Activated T-cell treated with anti-CD3 and anti-CD28 coated beads, Interleukin-2, amount 50 U/mL, for 1 hour (primary cell): ENCODE measurements at places on chromosomes 7 and 10.

GRCh38 chr7:98115746-98116525 lies 9.3 kb downstream of the LMTK2 start:
- no peak for DNase-seq

DNA sequence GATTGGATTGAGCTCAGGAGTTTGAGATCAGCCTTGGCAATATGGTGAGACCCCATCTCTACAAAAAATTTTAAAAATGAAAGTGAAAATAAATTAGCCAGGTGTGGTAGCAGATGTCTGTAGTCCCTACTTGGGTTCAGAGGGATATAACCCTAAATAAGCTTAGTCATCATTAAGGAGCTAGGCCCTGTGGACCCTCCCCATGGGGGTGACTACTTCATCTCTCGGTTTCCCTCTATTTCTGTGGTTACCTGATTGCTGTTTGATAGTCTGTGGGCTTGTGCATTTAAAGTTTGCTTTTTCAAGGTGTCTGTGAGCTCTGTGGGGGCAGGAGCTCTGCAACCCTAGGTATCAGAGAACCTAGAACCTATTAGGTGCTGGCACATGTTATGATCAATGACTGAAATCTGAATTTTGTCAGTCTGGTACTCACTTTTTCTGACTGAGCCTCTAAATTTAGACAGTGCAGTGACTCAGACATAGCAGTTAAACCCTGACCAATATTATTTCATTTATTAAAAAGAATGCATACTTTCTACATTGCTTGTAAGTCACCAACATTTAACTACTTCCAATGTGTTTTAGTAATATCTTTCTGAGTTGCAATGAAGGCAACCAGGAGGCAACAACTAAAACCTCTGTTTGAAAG lies 8.1 kb upstream of the CUZD1 start:
- DNase-seq = no peak

DNA sequence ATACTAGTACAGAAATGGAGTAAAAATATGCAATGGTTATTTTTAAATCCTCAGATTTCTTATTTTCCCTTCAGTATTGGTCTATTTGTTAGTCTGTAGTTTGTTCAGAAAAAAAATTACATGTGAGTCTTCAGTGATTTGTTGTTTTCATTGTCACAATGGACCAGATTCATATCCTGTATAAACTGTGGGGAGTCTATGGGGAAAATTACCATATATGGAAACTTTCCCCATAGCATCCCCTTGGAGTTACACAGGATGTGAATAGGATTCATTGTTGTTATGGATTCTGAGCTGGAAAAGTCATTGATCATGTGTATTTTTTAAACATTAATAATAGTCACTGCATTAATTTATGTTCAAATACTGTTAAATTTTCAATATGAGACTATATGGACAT lies 72.6 kb downstream of the ST7 start:
- no peak for DNase-seq

DNA sequence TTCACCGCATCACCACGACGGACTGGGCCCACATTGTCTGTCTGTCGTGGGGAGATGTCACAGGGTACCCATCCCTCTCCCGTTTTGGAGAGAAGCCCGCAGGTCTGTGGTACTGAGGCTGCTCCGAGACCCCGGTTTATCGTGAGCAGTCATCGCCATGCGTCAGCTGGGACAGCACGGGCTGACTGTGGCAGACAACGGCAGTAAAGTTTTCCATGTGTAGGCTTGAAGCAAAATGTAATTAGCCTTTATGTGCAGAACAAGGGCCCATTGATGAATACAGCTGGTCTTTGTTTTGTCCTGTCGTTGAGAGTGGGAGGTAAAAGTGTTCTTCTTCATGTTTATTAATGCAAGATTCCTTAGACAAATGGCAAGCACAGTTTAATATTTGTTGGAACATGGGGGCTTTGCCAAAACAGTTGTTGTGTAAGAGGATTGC lies 167.4 kb upstream of the SH2B2 start:
- no peak for DNase-seq

GRCh38 chr10:88783724-88784123 lies 18.8 kb upstream of the LIPM start:
- no peak for DNase-seq

- DNase-seq = no peak
These were observed 242.9 kb downstream of the PTEN start for GRCh38 chr10:88106366-88106765.

GRCh38 chr7:95527033-95527775 lies 41.5 kb downstream of the ASB4 start:
- no peak for DNase-seq

- DNase-seq = peak; percentile 31
These were observed 1.4 kb upstream of the ADAM8 start for GRCh38 chr10:133277993-133278576.

DNA sequence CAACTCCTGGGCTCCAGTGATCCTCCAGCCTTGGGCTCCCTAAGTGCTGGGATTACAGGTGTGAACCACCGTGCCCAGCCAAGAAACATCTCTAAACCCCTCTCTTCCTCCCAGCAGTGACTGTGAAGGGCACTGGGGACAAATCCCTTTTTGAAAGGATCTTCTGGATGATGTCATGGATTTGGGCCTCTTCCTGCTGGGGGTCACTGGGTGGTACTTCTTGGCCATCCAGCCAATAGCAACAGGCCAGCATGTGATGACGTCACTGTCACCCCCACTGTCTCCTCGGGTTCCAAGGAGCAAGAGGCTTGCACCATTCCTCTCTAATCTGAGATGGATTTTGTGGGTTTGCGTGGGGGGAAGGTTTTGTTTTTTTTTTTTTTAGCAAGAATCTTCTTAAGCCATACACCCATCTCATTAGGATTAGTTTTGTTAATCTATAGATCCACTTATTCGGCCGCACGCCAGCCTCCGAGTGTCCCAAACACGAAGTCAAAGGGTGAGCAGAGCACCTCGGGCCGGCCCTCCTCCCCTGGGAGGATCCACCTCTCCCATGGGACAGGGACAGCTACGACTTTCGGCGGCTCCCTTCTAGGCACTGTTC lies 29.4 kb upstream of the TNRC18 start:
- no peak for DNase-seq

GRCh38 chr7:88337572-88337971 lies 30.9 kb upstream of the STEAP4 start:
- no peak for DNase-seq

DNA sequence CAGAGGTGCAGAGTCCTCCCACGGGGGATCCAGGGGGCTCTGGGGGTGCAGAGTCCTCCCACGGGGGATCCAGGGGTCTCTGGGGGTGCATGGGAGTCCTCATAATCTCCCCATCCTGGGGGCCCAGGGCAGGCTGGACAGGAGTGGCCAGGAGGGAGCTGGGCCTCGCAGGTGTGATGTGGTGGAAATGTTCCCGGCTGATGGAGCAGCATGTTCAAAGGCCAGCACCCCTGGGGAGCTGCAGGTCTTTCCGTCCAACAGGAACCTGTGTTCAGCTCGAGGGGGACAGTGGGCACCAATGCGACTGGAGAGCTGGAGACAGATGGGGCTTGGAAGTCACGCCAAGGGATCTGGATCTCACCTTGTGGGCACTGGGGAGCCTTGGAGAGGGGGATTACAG lies 38.5 kb upstream of the PSMG3 start:
- no peak for DNase-seq

DNA sequence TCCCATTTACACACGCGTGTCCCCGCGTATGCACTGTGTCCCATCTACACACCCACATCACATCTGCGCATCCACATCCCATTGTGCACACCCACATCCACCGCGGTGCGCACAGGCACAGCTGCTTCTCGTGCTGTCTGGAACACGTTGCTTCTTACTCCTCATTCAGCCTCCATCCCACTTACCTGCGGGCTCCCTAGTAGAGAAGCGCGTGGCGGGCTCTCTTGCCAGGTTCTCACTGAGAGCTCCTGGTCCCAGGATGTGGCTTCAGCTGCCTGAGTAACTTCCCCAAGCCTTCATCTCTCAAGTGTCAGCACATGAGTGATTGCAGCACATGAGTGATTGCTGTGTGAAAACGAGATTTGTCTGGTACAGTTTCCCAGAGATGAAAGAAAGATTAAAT lies 117.8 kb downstream of the TRRAP start:
- no peak for DNase-seq

GRCh38 chr10:96587264-96588059 lies 650 bp upstream of the TM9SF3 start:
- DNase-seq = no peak

GRCh38 chr10:3415038-3415736 lies 242.6 kb upstream of the PITRM1 start:
- DNase-seq = no peak

DNA sequence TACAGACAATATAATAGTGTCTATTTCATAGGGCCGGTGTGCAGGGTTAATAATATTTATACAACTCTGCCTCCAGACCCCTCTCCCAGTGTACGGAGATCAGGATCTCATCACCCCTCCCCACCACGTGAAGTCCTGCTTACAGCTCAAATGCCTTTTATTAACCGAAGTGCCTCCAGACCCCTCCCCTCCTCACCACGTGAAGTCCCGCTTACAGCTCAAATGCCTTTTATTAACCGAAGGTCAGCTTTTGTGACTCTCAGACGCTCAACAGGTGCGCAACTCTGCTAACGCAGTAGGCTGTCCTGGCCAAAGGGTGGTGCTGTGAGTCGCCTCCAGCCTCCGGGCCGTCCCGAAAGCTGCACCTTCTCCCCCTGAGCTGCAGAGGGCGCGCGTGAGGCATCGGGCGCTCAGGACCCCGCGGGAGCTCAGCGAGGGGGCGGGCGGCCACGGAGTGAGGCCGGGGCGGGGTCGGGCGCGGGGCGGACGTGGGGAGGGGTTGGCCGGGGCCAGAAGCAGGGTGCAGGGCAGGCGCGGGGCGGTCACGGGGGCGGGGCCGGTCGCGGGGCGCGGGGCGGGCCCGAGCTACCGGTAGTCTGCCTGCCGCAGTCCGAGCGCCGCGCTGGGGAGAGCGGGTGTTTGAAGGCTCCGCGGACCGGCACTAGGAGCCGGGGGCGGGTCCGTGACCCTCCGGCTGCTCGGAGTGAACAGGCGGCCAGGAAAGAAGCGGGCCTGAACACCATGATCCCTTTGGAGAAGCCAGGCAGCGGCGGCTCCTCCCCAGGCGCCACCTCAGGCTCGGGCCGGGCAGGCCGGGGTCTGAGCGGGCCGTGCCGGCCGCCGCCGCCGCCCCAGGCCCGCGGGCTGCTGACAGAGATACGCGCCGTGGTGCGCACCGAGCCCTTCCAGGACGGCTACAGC lies at the start of gene STK17A:
Gene STK17A, plus strand, starts transcription at position 606 of the 921 bp plus-strand sequence. Its CDS starts 136 bp downstream, at position 742.
- DNase-seq = peak; percentile 97

DNA sequence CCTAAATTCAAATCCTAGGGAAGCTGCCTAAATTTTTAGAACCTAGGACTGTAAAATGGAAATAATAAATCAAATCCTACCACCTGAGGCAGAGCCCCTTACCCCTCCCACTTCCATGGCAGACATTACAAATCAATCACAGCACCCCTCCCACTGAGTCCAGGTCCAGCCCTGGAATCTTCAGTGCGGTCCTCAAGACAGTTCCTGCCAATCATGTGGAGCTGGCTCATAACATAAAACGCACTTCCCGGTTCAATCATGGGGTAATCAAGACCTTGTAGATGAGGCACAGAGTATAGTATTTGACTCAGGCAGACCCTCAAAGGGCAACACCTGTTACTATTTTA lies 157.0 kb downstream of the SLIT1 start:
- no peak for DNase-seq

DNA sequence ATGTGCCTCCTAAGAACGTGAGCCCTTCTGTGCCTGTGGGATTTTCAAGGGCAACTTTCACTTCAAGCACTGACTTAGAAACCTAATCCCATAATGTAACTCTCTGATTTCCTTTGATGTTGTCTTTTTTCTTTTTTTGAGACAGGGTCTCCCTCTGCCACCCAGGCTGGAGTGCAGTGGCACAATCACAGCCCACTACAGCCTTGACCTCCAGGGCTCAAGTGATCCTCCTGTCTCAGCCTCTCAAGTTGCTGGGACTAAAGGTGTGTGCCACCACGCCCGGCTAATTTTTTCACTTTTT lies 64.4 kb upstream of the GSDME start:
- DNase-seq = no peak

GRCh38 chr10:23157239-23157681 lies 34.9 kb upstream of the PTF1A start:
- no peak for DNase-seq

DNA sequence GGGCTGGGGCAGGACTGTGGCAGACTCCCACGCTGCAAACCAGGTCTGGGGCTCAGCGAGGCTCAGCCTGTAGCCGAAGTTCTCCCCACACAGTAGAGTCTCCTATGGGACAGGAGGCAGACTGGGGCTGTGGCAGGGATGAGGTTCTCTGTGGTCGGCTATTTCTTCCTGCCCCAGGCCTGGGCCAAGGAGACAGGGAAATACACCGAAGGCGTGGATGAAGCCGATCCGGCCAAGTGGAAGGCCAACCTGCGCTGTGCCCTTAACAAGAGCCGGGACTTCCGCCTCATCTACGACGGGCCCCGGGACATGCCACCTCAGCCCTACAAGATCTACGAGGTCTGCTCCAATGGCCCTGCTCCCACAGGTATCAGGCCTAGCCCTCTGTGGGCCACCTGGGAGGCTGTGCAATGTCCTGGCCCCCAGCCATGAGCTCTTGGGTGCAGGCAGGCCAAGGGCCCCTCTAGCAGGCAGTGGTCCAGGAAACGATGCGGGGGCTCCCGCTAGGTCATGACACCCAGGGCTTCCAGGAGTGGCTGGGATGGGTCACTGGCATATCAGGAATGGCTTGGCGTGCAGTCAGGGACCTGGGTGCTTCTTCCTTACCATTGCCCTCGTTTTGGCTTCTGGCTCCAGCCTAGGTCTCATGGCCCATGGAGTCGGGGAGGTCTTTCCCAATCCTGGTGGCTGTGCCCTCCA lies 8.1 kb downstream of the IRF5 start:
- DNase-seq = no peak
